ENCODE measurements at places on chromosomes 13 and 19.

DNA sequence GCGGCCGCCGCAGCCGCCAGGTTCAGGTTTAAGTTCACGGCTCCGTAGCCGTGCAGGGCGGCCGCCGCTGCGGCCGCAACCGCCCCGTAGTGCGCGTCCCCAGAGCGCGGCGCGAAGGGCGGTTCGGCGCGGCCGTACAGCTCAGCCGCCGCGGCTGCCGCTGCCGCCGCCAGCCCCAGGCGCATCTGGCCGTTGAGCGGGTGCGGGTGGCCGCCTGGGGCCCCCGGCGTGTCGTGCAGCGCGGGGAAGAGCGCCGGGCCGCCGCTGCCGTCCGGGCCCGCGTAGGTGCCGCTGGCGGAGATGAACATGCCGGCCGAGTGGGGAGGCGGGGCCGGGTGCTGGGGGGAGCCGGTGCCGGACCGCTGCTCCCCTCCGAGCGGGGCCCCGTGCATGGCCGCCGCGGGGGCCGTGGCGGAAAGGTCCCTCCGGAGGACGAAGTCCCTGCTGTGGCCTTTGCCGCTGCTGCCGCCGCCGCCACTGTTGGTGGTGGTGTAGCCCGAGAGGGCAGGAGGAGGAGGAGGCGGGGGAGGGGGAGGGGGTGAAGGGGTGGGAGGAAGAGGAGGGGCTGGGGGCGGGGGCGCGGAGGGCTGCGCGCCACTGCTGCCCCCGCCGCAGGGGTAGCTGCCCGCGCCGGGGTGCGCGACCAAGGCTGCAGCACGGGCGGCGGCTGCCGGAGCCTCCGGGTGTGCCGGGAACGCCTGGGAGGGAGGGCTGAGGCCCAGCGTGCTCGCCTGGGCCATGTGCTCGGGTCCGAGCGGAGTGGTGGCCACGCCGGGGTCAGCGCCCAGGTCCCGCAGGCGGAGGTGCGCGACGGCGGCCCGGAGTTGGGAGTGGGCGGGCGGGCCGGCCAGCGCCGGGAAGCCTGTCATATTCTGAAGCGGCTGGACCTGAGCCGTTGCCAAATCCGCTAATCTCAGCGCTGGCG is 654 bp downstream of the ZIC5 start:
- no peak for DNase-seq

DNA sequence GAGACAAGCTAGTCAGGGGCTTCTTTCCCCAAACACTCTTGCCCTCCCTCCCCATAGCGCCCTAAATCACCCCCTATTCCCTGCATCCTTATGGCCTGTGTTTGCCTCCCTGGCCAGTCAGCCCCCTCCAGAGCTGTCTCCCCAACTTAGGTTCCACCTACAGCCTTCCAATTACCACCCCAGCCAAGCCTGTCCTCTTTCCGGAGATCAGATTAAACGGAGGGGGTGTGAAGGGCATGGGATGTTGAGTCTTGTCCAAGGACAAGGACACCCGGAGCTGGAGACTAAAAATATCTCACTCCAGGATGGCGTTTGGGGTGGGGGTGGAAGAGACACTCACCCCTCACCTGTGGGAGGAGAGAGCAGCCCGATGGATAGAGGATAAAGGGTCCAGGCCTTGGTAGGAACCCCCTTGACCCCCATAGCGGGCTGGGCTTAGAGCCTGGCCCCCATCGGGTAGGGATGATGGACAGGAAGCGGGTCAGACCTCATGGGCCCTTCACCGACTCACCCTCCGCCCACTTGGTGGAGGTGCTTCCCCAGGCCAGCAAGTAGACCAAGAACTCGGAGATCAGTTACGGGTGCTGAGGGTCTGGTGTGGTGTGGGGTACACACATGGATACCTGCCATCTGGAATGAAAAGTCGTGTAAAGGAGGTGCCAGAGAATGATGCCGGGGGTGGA is 6.0 kb downstream of the ZNF865 start:
- no peak for DNase-seq

GRCh38 chr13:110420626-110421025 is 113.5 kb downstream of the COL4A2 start:
- DNase-seq: no peak

GRCh38 chr19:310141-310651 is 19.0 kb upstream of the PLPP2 start:
- DNase-seq: peak; percentile 56

- DNase-seq: no peak
Observed at GRCh38 chr19:525029-525428, 6.5 kb upstream of the CDC34 start.

DNA sequence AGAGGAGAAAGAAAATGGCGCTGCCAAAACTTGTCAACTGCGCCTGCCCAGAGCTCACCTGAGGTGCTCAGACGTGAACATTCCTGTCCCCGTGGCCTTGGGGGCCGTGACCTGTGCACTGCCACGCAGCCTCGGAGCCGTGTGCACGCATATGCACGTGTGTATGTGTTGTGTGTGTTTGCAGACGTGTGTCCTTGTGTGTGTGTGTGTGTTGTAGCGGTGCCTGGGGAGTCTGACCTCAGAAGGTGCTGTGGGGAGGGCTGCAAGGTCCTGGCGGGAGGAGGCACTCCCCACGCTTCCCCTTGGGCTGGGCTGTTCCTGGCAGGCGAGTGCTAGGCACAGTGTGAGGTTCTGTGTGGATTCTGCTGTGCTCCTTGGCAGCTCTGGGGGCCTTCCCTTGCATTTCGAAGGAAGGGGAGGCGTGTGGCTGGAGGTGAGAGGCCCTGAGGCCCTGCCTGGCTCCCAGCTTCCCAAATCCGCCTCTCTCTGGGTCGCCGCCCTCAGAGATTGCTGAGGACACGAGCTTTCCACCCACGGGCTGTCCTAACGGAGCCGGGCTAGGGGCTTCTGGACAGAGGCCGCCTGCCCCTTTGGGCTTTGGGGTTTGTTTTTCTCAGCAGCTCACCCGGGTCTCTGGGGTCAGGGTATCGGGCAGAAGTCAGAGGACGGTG is 4.5 kb downstream of the BSG start:
- DNase-seq: no peak
